Mucosa of gallbladder (tissue), 1 donor: ENCODE measurements at places on chromosomes 4 and X. TPM values are rescaled to one million over a fixed set of nuclear protein-coding genes. Genes with fewer than 3 reads are reported as not detected.

GRCh38 chr4:122783301-122784215 lies 43.1 kb upstream of the FGF2 start:
- DNase-seq = peak; percentile 26

DNA sequence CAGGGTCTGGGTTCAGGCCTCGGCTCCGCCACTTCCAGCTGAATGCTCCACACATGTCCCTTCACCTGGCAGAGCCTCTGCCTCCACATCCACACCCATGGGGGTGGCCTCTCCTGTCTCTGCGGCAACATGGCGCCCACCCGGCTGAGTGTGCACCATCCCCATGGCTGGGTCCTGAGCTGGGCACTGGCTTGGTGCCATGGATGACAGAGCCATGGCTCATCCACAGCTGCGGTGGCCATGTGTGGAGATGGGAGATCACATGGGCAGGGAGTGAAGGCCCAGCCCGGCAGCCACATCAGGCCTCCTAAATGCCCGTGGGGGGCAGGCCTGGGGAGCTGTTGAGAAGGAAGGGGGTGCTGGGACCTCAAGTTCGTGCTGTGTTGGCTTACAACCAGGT lies 213.7 kb downstream of the AFAP1 start:
- DNase-seq = no peak

DNA sequence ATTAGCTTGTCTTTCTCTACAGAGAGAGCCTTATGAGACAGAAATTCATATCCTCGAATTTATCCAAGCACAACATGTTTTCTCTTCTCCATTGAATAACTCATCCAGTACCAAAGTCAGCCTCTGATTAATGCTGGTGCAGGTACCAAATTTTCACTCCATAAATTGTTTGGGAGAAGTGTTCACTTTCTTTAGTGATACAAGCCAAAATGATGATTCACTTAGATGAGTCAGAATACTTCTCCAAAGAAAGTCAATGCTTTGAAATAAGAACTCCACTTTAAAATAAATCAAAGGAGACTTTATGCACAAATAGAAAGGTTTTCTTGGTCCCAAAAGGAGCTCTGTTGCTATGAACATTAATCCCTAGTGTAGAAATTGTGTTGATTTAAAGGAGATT lies 60.2 kb downstream of the MAOB start:
- DNase-seq = no peak

SPANXC gene
- total RNA-seq = not detected

ETDA gene
- not detected for total RNA-seq

CCKAR gene
- total RNA-seq = 68.5 TPM

NAP1L5 gene
- 8.5 TPM for total RNA-seq
